ENCODE measurements at places on chromosomes 4 and X.

- no peak for DNase-seq
Measured at GRCh38 chrX:100350704-100351489, 59.2 kb downstream of the PCDH19 start.

DNA sequence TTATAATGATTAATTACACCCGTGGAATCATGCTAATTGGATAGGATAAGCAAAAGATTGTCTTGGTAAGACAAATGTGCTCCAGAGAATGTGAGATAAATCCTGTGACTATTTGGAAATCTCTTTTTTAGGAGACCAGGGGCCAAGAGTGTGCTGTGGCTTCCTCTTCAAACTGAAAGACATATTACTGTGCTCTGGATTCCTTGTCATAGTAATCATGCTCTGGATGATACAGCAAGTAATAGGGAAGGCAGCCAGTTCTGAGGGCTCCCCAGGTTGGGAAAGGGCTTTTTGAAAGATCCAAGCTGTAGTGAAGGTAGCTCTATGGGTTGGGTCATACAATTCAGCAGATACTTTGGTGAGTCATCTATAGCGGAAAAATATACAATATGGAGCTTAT lies 600.5 kb downstream of the PCDH18 start:
- no peak for DNase-seq

- DNase-seq = no peak
Measured at GRCh38 chrX:49910344-49910743, 12.1 kb upstream of the CLCN5 start.

GRCh38 chr4:7357323-7357722 lies 77.4 kb downstream of the PSAPL1 start:
- DNase-seq = no peak

DNA sequence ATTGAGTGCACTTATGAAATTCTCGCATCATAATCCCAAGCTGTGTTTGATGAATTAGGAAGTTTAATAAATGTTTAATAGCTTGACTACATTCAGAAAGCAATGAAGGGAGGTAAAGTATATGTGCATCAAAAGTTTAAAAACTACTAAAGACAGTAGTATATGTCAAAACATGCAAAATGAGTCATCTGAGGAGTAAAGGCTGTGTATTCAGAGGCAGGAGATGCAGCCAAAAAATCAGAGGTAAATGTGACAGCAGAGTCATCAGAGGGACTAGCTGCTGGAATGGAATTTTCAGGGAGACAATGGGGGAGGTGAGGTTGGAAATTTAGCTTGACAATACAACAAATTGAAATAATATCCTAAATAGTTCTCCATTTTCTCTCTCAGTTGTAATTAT lies 127.0 kb upstream of the FUNDC1 start:
- DNase-seq = no peak

DNA sequence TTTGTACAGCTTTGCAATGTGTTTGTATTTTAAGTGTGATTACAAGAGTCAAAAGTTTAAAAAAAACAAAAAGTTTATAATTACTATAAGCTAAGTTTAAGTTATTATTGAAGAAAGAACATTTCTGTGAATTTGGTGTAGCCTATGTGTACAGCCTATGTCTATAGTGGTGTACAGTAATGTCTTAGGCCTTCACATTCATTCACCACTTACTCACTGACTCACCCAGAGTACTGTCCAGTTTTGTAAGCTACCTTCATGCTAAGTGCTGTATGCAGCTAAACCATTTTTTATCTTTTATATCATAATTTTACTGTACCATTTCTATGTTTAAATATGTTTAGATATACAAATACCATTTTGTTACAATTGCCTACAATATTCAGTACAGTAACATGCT lies 182.3 kb downstream of the RPA4 start:
- DNase-seq = no peak

DNA sequence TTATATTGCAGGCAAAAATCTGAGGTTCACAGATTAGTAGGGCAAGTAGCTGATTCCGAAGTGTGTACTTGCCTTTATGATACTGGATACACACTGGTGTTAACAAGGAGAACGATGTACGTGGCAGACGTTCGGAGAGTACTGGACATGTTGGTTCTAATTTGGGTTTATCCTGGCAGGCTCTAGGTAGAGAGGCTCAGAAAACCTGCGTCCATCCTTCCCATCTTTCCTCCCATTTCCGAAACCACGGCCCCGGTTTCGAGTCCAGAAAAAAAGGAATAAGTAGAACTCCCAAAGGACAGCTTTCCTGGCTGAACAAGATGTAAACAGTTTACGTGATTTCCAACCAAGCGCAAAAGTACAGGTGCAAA lies 351 bp upstream of the SLC30A9 start:
- no peak for DNase-seq

DNA sequence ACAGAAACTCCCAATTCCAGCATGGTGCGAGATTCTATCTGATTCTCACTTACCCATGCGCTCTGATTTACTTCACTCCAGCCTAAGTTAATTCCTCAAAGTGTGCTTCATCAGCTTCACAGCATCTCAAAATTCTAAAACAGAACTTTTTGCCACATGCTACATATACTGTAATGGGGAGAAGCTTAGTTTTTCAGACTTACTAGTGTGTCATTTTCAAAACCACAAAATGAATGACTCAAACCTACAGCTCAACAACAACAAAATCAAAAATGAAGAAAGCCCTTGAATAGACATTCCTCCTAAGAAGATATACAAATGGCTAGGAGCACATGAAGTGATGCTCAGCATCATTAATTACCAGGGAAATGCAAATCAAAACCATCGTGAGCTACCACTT lies 14.9 kb downstream of the IRF2 start:
- peak; percentile 47 for DNase-seq

DNA sequence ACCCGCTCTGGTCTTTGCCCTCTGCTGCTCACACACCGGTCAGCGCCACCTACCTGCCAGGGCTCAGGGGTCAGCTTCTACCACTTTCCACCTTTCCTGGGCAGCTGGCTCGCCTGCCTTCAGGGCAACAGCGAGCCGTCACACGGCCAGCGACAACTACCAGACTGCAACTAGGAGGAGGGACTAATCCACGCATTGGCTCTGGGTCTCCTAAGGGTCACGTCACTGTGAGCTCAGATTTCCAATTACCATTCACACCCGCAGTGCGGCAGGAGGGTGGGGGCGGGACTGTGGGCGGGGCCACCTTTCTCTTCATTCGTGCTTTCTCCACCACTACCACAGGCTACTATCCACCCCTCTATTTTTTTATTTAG lies at the start of gene BEX5:
BEX5 (minus strand) TSS at position 172 of the 374 bp plus-strand sequence. CDS start 1,712 bp downstream, outside the sequence.
- DNase-seq = no peak

- DNase-seq = no peak
Measured at GRCh38 chrX:16039834-16040233, 83.5 kb upstream of the GRPR start.

DNA sequence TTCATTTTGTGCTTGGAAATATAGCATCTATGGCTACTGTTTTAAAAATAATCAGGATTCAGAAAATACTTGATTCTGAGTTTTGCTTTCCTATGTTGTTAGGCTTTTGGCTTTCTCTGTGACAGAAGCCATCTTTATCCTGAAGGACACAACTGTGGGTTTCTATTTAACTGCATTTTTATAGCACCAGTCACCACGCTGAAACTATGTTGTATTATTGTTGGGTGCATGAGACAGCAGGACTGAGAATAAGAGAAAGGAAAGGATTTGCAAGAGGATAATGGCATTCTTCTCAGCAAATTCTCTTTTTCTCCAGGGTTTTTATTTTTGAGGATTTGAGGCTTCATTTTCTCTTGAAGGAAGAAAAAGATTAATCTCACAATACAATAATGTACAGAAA lies 10.1 kb upstream of the NEUROG2 start:
- peak; percentile 9 for DNase-seq

- DNase-seq = no peak
Measured at GRCh38 chr4:86247906-86248305, 111.9 kb downstream of the MAPK10 start.

DNA sequence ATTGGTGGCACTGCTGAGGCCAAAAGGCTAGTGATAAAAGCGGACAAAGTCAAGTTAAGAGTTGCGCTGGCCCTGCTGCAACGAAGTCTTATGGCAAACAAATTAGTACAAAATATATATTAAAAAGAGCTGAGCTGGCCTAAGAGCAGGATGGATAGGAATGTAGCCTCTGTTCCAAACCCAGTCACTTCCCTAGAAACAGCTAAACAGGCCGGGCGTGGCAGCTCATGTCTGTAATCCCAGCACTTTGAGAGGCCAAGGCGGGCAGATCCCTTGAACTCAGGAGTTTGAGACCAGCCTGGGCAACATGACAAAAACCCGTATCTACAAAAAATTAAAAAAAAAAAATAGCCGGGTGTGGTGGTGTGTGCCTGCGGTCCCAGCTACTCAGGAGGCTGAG lies 32.4 kb upstream of the UGDH start:
- no peak for DNase-seq

DNA sequence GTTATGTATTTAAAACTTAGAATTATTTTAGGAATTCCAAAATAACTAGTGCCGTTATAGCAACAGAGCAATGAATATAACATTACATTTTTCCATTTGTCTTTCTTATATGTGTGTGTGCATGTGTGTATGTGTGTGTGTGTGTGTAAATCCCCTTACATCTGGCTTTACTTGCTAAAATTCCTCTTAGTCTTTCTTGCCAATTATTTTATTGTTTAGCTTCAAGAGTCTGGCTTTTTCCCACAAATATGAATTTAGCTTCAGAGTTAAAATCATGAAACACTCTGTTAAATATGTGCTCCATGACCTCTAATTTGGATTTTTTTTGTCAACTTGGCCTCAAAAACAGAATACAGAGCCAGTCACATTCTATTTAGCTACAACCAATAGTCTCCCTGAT lies 18.9 kb downstream of the FGF13 start:
- no peak for DNase-seq

DNA sequence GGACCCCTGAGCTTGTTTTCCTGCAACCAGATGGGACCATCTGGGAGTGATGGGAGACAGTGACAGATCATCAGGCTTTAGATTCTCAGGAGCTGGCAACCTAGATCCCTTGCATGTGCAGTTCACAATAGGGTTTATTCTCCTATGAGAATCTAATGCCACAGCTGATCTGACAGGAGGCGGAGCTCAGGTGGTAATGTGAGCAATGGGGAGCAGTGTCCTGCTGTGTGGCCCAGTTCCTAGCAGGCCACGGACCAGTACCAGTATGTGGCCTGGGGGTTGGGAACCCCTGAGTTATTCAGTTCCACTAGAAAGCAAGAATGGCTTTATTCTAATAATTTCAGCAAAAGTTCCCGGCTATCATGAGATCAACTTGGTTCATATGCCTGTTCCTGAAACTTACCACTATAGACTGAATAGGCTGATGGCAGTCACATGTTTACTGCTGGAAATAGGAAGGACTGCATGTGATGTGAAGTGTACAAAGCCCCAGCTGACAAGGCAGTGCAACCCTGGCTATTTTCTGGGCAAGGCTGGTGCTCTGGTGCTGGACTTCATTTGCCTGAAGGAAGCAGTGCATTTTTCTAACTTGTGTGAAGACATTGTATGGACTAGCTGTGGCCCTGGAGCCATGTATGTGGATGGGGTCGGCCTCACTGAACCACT lies 107.2 kb downstream of the SPRY1 start:
- no peak for DNase-seq

DNA sequence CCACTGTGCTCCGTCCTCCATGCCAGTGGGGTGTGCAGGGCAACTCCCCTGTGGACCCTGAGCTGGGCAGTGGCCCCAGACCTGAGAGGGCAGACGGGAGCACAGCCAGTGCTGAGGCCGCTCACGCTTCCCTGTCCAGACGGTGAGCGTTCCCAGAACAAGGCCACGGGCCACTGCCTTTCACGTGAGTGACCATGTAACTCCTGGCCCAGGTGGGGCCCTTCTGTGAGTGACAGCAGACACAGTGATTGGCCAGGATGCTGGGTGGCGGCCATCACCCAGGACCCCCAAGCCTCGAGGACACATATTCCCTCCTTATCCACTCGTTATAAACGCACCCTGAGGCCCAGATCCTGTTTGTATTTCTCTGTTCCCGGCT lies 10.5 kb downstream of the NSG1 start:
- DNase-seq = no peak

- no peak for DNase-seq
Measured at GRCh38 chr4:113840861-113841260, 79.3 kb upstream of the CAMK2D start.

DNA sequence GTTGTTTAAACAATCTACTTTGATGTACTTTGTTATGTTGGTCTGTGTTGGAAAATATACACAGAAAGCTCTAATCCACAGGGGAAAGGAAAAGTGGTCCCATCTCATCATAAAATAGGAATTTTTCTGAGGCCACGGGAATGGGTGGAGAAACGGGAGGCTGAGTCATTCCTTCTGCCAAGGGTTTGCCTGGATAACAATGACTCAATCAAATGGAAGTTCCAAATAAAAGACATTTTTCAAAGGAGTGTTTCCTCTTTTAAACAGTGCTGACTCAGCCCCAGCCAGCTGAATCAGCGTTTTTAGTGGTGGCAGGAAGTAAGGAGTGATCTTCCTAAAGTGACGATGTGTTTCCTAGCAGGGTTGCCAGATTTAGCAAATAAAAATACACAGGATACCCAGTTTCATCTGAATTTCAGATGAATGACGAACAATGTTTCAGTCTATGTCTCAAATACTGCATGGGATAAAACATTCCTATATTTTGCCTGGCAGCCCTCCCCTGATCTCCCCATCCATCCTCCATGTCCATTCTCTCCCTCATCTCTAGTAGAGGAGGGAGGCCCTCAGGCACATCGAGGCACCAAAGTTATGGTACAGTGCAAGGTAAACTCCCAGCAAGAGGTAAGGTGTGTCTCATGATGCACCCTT lies 345.4 kb upstream of the GATB start:
- peak; percentile 78 for DNase-seq

DNA sequence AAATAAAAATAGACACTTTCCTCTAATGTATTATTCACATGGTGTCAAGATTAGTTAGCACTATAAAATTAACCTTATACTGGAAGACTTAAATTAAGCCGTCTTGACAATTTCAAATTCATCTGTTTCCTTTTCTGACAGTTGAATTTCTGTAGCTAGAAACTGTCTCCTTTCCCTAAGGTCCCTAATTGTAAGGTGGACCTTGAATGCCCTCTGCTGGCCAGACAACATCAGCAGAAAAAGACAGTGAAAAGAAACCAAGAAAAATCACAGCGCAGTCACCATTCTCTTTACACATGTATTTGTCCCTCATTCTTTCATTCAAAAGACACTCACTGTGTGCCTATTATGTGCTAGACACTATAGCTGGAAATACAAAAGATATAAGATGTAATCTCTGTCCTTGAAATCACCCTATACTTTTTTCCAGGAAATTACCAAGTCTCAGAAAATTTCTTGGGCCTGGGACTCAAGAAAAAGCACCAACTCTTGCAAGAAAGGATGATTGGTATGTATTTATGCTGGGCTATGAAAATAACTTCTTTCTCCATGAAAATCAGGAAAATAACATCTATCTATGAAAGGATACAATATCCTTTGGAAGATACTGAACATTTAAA lies 32.7 kb upstream of the AMBN start:
- peak; percentile 0 for DNase-seq

- DNase-seq = no peak
Measured at GRCh38 chrX:130552444-130553073, 150.8 kb downstream of the RBMX2 start.

DNA sequence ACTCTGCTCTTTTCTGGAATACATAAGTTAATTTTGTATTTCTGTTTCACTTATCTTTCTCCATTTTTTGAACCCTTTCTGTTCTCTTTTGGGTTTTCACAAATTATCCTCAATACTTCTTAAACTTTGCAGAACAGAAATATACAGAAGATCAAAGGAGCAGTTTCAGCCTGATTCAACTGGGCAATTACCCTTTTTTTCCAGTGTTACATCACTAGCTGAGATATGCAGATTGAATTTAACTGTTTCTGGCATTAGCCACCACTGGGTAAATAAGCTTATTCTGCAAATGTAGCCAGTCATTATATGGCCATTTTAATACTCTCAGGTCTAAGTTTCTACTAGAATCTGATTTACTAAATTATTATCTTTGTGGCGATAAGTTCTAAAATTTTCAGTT lies 66.9 kb upstream of the GRID2 start:
- no peak for DNase-seq

All from AG04449 (cell line).